ENCODE measurements at places on chromosomes 3 and 15.

DNA sequence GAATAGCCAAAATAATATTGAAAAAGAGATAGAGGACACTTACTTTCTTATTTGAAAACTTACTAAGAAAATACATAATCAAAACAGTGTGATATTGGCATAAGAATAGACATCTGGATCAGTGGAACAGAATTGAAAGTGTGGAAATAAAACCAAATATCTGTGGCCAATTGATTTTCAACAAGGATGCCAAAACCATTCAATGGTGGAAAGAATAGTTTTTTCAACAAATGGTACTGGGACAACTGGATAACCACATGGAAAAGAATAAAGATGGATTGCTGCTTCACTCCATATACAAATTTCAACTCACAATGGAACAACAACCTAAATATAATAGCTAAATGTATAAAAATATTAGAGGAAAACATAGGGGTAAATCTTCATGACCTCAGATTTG is 152.5 kb upstream of the GPR149 start:
- DNase-seq, result no peak

- no peak for DNase-seq
Observed at GRCh38 chr15:64854526-64854925, 12.8 kb downstream of the PLEKHO2 start.

- no peak for DNase-seq
Observed at GRCh38 chr3:131031660-131032059, 5.0 kb downstream of the NEK11 start.

DNA sequence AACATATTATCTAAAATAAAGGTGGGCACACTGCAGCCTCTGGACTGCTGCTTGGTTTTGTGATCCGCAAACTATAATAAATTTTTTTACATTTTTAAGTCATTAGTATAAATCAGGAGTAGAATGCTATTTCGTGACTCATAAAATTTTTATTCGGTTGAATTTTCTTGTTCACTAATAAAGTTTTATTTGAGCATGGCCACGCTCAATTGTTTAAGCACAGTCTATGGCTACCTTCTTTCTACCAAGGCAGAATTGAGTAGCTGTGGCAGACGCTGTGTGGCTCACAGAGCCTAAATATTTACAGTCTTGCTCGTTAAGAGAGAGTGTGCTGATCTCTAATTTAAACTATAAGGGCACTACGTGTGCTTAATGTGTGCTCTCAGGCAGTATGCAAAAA is 28.9 kb downstream of the ROBO2 start:
- no peak for DNase-seq

DNA sequence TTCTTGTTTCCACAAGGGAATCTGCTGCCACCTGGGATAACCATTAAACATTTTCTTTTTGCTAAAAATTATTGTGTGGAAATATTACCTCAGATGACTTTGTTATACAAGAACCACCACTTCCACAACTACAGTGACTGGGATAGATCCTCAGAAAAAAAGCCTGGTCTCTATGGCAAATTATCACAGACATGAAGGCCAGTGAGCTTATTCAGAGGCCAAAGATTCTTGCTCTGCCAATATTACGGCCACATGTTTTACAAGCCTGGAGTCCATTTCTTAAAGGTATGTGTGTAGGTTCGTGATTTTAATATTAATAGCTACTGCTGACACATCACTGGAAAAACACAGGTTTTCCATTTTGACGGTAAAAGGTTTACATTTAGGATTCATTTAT is 73.8 kb downstream of the MYO1E start:
- DNase-seq, result no peak

GRCh38 chr3:138818185-138818860 is 16.4 kb downstream of the PIK3CB start:
- DNase-seq, result no peak

- DNase-seq, result no peak
Observed at GRCh38 chr3:127337001-127337400, 49.2 kb upstream of the PRR20G start.

DNA sequence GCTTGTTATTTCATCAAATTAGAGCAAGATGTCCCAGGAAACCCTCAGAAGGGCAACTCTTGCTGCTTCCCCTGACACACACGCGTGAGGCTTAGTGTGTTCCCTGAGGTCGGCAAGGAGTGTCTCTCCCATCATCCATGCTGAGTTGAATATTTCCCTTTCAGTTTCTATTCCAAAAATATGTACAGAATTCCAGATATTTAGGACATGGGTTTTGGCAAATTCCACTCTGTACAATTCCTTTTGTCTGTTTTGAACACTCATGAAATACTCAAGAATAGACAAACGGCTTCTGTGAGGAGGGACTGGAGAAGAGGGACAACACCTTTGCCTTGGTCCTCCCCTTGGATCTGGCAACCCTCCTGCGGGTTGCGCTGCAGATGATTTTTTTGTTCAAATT is 138.0 kb downstream of the DUT start:
- no peak for DNase-seq

- DNase-seq, result no peak
Observed at GRCh38 chr3:173465112-173465511, 67.6 kb downstream of the NLGN1 start.

DNA sequence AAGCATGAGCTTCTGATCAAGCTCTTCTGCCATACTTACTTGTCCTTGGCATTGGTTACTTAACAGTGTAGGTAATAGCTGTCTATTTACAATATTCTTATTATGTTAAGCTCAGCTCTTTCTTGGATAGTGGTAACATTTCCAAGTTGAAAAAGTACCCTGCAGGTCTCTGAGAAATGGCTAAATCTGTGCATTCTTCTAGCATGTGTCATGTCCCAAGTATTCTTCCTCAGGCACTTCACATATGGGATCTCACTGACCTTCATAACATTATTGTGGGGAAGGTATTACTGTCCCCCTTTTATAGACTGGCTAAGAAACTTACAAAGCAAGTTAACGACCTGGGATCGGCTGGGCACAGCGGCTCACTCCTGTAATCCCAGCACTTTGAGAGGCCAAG is 236.1 kb downstream of the RORA start:
- no peak for DNase-seq

GRCh38 chr15:96170979-96171739 is 159.3 kb upstream of the NR2F2 start:
- no peak for DNase-seq

- DNase-seq, result no peak
Observed at GRCh38 chr3:181704421-181705085, 7.2 kb upstream of the SOX2 start.

GRCh38 chr3:94115482-94115881 is 52.6 kb downstream of the NSUN3 start:
- no peak for DNase-seq

- DNase-seq, result no peak
Observed at GRCh38 chr3:158314426-158315357, 204.8 kb downstream of the RSRC1 start.

DNA sequence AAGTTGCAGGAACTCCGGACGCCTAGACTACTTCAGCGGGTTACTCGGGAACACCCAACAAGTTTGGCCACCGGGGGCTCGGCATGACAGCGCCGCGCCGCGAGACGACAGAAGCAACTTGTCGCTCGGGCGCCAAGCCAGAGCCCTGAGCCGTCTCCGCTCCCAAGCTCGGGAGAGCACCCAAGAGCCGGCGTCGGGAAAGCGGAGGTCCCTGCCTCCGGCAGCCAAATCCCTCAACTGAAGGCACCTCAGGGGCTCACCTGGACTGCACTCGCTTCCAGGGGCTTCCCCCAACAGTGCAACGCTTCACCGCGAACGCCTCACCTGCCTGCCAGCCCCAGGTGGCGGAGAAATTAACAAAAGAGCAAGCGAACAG is 640 bp downstream of the MB21D2 start:
- peak; percentile 87 for DNase-seq

- no peak for DNase-seq
Observed at GRCh38 chr15:78914027-78914764, 30.6 kb downstream of the CTSH start.

DNA sequence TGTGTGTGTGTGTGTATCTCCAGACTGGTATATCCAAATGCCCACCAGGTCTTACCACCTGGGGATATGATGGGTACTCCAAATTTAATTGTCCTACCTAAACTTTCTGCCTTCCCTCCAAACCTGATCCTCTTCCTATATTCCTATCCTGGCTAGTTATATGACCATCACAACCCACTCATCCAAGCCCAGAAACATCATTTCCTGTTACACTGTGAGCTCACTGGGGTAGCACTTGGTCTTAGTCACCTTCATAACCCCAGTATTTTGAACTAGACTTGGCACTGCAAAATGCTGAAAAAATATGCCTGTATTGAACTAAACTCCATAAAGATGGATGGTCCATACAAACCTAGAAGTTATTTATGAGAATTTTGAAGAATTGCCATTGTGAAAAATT is 178.8 kb upstream of the EIF1B start:
- no peak for DNase-seq

DNA sequence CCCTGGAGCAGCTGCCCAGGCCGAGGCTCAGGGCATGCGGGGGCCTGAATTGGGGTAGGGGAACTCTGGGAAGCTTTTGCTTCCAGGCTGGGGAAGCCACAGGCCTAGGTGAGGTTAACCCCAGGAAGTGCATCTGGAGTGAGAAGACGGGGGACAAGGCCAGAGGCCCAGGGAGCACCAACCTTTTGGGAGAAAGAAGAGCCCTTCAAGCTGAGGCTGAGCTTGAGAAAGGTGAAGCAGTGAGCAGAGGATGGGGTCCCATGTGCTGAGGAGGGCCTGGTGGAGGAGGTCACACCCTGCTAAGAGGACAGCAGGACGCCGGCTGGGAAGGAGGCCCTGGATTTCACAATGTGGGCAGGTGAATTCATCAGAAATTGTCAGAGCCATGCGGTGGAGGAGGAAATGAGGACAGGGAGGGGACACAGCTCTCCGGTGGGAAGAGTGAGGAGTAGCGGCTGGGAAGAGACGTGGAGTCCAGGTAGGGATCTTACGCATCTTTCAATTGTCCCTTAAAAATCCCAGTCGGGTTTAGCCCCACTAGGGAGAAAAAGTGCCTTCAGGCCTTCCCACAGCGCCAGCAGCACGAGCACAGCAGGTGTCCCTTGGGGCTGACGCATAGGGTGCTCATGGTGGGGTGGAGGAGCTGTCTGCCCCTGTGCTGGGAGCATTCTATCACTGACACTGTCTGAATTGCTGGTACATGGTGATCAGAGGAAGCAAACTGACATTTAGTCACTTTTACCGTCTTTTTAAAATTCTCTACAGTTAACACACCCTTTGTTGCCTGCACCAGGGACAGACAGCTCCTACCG is 50.9 kb downstream of the HCN4 start:
- DNase-seq, result no peak

- DNase-seq, result no peak
Observed at GRCh38 chr3:62874711-62875557, at the start of gene CADPS. CADPS (minus strand) TSS chr3:62875416; CDS start chr3:62875029, 387 bp downstream.

DNA sequence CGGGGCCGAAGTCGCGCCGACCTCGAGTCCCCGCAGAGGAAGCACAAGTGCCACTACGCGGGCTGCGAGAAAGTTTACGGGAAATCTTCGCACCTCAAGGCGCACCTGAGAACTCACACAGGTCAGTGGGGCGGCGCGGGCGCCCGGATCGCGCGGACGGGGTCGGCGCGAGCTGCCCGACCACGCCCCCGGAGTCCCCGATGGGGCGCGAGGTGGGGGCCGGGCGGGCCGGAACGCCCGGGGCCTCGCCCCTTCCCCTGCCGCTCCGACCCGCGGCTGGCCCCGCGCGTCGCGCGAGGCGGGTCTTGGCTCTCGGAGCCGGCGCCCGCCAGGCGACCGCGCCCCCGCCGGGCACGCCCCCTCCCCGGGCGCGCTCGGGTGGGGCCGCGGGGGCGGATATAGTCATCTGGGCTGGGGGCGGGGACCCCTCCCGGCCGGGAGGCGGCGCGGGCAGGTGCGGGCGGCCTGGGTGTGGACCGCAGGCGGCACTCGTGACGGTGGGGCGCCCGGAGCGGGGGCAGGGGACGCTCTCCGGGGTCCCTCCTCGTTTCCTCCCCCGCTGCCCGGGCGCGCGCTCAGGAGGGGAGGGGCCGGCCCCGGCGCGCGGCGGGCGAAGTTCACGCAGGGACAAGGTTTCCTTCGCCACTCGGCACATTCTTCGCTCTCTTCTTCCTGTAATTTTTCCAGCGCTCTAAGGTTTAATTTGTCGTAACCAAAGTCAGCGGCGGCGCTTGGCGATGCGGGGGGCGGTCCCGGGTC is 1.2 kb downstream of the KLF13 start:
- peak; percentile 77 for DNase-seq

DNA sequence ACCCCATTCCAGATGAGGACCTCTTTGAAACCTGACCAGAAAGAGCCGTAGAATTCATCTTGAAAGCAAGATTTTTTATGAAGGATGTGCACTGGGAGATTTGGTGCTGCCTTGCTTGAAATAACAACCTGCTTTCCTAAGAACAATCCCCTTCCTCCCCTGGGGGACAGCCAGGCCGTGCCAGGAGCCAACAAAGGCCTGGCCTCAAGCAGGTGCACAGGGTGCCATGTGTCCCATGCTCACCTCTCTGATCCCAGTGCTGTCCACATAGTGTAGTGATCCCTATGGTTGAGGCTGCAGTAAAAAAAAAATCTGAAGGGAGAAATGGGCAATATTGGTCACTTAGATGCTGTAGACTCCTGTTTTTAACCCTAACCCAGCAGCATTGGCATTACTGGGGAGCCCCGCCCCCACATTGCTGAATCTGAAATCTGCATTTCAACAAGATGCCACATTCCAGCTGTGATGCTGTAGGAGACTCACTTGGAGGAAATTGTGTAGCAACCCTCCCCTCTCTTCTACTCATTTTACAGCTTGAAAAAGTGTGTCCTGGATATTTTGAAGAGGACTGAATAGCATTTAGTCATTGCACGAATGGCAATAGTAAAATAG is 171.2 kb downstream of the APBA2 start:
- no peak for DNase-seq

DNA sequence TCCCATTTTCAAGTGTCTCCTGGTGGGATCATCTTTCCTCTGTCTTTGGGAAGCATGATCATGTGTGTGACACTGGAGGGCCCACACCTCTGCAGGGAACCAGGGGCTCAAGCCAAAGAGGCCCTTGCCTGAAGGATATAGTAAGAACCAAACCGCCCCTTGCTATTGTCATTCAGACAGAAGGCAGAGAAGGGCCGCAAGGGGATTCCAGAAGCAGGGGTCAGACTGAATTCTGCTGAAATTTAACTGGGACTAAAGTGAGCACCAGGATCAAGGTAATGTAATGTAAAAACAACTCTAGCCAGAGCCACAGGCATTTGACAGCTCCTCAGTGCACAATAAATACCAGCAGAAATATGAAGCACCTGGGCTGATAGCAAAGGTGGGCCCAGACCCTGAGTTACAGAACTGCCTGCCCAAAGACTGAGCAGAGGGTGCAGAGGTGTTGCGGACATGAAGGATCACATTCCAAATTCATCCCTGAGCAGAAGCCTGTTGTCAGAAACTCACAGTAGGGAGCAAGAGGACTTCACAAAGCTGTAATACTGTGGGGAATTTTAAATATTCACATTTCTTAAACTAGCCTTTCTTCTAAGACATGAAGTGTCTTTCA is 46.0 kb upstream of the RASGRF1 start:
- no peak for DNase-seq

DNA sequence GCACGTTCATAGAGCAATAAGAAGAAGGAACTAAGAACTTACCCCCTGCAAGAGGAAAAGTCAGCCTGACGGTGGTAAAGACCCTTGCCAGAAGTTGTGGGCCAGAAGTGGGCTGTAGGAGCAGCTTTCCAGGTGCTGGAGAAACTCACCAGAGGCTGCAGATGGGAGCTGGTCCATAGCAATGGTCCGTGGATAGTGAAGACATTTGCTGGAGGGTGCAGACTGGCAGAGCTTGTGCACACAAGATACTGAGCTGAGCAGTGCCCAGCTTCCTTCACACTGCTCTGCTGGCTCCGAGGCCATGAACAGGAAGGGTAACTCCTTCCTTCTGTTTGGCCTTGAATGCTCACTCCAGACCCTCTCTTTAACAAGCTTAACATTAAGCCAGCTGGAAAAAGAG is 149.8 kb upstream of the BNIP2 start:
- no peak for DNase-seq

All from thyroid gland (tissue), 4 donors.